ENCODE measurements at places on chromosomes 11 and 22.

DNA sequence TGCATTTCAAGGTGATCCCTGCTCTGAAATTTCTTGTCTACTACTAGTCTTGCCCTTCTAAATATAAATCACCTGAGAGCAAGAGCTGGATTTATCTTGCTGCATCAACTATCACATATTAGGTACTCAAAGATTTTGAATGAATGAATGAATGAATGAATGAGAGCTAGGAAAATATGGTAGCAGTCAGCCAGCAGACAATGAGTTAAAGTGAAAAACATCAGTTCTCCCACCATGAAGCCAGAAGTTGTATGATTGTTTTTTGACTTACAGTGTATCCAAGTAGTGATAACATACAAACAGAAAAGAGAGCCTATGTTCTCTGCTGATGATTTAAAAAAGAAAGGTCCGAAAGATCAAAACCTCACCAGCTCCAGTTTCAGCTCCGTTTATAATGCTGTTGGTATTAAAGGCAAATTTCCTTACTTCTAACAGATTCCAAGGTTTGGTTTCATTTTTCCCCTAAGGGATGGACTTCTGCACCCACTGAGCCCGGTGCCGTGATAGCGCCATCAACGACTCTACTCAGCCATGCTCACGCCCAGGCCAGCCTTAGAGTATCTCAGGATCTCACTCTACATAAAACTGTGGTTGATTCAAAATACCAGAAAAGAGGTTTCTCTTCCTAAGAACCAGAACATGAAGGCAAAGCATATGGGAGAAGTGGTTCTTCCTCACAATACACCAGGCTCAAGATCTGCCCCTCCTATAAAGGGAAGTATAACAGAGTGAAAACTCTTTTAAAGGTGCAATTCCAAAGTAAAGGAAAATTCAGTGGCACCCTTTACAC lies 92.0 kb downstream of the SGSM3 start:
- no peak for DNase-seq

GRCh38 chr22:32830957-32831356 lies 29.5 kb downstream of the TIMP3 start:
- no peak for DNase-seq

- no peak for DNase-seq
Observed at GRCh38 chr11:105032495-105032894, 2.4 kb downstream of the CASP1 start.

GRCh38 chr11:59706518-59707285 lies 6.9 kb downstream of the OR10V1 start:
- DNase-seq, result no peak

DNA sequence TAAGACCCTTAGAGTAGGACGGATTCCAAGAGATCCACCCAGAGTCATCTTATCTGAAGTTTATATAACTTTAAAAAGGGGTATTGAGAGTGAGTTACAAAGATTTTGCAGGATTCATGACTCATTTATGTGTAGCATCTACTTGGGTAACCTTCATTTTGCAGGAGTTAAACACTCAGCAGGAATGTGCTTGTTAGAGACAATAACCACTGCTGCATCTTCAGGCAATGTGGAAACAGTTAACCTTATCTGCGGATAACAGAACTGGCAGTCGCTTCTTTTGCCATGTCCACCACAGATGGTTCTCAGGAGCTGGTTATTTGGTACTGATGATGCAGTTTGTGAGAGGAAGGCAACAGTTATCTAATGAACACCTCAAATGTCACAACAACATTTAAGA lies 417.9 kb upstream of the DDI1 start:
- DNase-seq, result no peak

- peak; percentile 34 for DNase-seq
Observed at GRCh38 chr11:29159552-29160465, 857.0 kb downstream of the KCNA4 start.

GRCh38 chr22:46102752-46103151 lies 47.6 kb upstream of the PPARA start:
- no peak for DNase-seq

DNA sequence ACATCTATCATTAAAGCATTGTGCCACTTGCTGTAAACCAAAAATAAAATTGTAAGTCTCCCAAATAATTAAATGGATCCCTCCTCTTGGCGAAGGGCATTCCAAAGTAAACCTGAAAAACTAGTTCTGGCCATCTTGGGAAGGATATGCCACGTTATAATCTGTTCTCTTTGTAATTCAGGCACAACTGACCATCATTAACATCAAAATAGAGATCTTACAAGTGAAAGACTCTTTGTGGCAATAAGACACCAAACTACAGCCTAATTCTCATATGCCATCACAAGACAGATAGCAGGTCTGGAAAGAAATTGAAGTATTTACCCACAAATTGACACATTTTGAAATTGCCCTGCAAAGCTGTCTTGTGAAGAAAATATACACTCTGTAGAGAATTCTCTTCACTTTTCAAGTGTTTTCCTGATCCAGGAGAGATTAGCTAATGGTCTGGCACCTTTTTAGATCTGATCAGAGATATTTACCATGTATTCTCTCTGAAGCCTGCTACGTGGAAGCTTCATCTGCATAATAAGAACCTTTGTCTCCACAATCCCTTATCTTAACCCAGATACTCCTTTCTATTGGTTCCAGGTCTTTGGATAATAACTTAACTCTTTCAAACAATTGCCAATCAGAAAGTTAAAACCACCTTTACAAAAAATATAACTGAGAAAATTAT lies 630.4 kb upstream of the CCDC179 start:
- DNase-seq, result no peak

DNA sequence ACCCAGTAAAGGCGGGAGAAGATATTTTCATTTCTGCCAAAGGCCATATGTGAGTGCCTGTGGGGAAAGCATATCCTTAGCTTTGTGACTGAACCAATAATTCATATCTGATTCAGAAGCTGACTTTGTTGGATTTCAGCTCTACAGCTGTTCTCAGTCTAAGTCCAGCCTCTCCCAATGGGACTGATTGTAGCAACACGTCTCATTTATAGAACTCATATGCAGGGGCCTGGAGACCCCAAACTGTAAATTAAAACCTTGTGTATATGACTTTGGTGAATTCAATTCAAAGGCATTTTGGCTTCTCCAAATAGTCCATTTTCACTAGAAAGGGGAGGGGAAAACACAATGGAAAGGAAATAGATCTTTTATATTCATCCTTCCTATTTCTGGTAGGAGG lies 250.4 kb upstream of the SORL1-AS1 start:
- no peak for DNase-seq
